Heart right ventricle (tissue), 16 donors: ENCODE measurements at places on chromosomes 3 and 15. TPM values are rescaled to one million over a fixed set of nuclear protein-coding genes. Genes with fewer than 3 reads are reported as not detected.

Gene PAQR5
- 0.52 TPM for polyA plus RNA-seq

Gene C15orf62
- polyA plus RNA-seq: 0.15 TPM

Gene ARHGEF26
- 2.3 TPM for polyA plus RNA-seq

Gene SAXO2
- 0.80 TPM for polyA plus RNA-seq

Gene CTXND1
- 0.80 TPM for polyA plus RNA-seq

Gene FILIP1L
- 15.9 TPM for polyA plus RNA-seq

Gene ARL6IP5
- polyA plus RNA-seq: 156 TPM

Gene PSTPIP1
- 2.4 TPM for polyA plus RNA-seq

Gene SLC27A2
- polyA plus RNA-seq: not detected
